ENCODE measurements at places on chromosomes 7 and 10.

DNA sequence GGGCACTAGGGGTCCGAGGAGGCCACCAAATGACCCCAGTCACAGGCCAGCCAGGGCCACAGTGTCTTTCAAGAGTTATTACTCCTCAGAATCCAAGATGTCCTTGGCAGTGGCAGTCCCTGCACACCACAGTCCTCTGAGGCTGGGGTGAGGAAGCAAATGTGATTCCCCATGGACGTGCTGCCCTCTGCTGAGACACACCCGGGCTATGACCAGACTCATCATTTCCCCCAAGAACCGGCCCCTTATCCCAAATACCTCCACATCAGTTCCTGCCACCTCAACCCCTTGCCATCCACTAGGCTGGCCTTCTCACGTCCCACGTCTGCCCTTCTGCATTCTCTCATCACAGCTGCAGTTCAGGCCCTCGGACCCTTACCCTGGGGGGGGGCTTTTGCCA lies 5.0 kb downstream of the PRKAG2 start:
- DNase-seq = no peak

DNA sequence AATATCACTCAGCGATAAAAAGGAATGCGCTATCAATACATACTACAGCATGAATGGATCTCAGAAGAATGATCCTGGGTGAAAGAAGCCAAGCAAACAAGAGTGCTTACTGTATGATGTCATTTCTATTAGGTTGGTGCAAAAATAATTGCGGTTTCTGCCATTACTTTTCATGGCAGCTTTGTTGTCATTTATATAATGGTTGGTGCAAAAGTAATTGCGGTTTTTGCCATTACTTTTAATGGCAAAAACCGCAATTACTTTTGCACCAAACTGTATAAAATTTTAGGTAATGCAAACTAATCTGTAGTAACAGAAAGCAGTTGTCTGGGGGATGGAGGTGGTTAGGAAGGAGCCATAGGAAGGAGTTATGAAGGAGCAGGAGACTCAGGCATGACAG lies 318.3 kb upstream of the ZMIZ1 start:
- DNase-seq = no peak

GRCh38 chr7:85125651-85126131 lies 61.2 kb downstream of the SEMA3D start:
- no peak for DNase-seq

GRCh38 chr10:122640921-122641320 lies 58.7 kb downstream of the C10orf120 start:
- no peak for DNase-seq

- DNase-seq = no peak
Observed at GRCh38 chr10:129319934-129320333, 147.1 kb upstream of the MGMT start.

DNA sequence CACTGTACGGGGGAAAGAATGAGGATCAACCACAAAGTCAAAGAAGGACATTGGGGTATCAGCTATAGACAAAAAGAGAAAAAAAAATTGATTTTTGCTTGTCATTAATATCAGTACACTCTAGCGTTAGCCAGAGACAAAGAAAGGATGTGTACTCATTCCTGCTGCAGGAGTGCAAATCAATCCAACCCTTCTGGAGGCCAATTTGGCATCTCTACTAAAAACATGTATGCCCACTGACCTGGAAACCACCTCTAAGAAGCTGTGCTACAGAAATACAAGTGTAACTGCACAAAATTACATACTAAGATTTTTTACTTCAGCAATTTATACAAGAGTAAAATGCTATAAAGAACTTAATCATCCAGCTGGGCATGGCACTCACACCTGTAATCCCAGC lies 13.6 kb downstream of the NSMCE4A start:
- DNase-seq = no peak

DNA sequence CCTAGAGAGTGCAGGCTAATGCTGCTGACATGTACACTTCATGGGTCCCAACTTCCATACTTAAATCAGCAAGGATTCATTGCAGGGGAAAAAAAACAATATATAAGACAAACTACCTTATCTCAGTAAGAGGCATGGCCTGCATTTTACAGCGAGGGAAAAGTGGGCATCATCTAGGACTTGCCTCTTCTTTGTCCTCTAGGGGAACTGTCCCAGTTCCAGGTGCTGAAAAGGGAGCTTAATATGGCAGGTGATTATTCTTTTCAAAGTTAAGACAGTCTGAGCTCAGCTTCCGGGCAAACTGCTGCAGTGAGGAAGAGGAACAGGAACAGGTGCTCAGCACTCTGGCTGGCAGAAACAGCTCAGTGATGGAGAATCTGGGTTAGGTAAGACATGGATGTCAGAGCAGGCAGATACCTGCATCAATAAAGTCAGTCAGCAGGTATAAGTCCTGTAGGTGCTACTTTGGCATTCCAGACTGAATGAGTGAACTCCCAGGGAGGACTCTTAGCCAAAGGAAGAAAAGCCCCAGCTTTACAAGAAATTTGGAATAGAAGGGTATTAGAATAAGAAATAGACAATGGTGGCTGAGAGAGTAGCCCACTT lies 147.2 kb downstream of the TMEM178B start:
- DNase-seq = no peak

- no peak for DNase-seq
Observed at GRCh38 chr10:110067960-110068770, 60.4 kb downstream of the ADD3 start.

Measured in omental fat pad (tissue), 4 donors.